HAP-1 (cell line): ENCODE measurements at places on chromosomes 2 and 18.

GRCh38 chr2:237633061-237633561 is 5.7 kb downstream of the LRRFIP1 start:
- no peak for DNase-seq

- no peak for DNase-seq
These were observed 107.1 kb downstream of the NDUFA10 start for GRCh38 chr2:239917957-239918481.

- DNase-seq, result no peak
These were observed 1035.8 kb upstream of the FANCL start for GRCh38 chr2:59276917-59277316.

DNA sequence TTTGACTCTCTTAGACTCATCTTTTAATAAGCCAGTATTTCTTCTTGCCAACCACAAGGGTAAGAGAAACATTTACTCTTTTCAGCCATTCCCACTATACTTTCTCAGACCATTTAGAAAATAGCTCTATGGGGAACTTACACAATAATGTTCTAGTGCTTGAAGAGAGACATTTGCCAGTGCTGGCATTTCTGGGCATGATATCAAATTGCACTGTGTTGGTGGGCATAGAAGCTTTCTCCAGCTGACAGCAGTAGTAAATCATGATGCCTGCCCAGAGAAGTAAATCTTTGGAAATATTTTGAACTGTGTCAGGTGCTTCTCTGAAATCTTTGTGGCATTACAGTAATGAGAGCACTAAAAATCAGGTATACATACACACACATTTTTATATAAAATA is 346.6 kb downstream of the CBLN2 start:
- no peak for DNase-seq

DNA sequence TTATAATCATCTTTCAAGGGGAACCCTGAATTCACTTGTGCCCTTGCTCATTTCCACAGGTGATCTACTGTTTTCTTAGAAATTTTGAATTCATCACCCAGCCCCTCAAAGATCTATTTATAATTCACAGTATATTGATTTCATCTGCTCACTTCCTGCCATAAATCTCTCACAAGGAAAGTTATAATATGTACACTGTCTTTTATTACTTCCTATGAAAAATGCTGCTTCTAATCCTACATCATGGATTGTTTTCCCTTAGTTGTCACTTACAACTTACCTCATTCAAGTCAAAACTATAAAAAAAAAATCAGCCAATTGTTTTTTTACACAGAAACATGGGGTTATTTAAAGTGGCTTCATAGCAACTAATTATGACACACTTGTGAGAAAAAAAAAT is 1443.0 kb downstream of the LRP1B start:
- DNase-seq, result no peak

DNA sequence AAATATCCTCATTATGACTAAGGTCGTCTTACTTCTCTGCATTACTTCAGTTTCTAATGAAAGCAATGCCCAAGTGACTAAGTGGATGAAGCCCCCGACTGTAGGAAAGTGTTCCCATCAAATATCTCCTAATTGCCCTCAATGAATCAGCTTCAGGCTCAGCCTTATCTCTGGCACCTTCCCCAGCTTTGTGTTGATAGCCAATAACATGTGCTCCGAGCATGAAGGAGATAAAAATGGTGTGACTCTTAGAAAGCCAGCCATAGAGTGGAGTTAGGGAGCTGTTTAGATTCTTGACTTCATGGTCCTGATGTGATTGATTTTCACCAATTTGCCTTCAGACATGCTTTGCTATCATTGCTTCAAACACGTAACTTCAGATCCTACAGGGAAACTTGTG is 339.2 kb upstream of the NRP2 start:
- DNase-seq, result no peak

DNA sequence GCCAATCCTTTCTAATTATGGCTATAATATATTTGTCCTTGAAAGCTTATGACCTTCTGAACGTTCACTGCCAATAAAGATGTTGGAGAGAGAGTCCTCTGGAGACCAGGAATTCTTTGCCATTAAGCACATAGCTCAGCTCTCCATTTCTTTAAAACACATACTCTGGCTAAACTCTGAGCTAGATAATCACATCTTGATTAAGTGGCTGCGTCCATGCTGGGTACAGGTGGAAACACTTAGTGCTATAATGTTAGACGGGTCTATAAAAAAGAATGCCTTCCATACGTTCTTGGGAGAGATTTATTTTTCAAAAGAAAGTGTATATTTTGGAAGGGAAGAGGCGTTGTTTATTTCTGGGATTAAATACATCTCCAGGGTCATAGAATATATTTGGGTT is 314.5 kb downstream of the LPIN1 start:
- no peak for DNase-seq

- DNase-seq, result no peak
These were observed 94.9 kb upstream of the PDE1A start for GRCh38 chr2:182521453-182522404.

DNA sequence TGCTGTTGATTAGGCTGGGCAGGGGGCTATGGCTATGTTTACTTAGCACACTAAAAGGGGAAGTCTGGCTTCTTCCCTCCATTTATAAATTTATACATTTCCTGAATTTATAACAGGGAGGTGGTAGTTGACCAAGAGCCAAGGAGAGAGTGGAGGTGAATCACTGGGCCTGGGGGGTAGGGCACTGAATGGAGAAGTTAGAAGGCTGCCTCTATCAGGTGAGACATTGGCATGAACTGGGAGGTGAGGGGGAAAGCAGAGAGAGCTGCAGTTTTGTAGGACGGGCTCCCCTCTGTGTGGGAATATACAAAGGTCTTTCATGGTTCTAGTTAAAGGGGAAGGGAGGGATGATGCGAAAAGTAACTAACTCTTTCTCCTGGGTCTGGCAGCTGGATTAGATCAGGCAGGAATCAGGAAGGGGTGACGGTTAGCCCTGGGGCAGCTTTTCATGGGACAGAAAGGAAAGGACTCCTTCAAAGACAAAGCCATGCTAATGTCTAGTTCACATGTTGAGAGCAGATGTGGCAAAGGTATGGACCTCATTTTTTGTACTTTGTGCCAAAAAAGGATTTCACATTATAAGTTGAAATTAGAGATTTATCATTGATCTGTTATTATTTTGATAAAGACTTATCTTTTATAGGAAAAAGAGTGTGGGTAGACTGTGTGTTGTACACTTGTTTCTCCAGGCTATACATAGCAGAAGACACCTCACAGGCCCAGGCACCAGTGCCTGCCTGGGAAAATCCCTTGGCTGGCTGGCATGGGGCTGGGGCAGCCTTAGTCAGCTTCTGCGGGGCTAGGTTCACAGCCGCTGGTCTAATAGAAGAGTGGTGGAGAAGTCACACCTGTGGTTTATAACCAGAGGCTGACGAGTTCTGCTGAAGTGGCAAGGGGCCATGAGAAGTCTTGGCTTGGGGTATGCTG is 158.7 kb downstream of the CLIP4 start:
- DNase-seq, result no peak

DNA sequence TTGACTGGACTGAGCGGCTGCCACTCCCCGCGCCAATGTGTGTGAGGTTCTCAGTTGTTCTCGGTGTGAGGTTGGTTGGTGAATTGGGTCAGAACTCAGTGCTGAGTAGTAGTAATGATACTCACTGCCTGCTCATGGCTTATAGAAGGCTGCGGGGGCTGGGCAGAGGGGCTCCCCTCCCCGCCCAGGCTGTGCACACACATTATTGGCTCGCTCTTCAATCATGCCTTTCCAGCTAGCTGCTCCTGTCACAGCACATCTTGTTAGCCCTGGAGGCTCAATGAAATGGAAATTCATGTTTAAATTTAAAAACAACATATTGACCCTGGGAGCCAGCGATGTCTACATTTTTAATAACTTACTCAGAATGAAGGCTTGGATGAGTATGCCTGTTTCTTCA is 152.8 kb downstream of the CELF4 start:
- no peak for DNase-seq

GRCh38 chr2:226017537-226017936 is 618.0 kb downstream of the NYAP2 start:
- DNase-seq, result no peak

GRCh38 chr2:1557467-1557820 is 144.2 kb downstream of the TPO start:
- DNase-seq, result no peak

DNA sequence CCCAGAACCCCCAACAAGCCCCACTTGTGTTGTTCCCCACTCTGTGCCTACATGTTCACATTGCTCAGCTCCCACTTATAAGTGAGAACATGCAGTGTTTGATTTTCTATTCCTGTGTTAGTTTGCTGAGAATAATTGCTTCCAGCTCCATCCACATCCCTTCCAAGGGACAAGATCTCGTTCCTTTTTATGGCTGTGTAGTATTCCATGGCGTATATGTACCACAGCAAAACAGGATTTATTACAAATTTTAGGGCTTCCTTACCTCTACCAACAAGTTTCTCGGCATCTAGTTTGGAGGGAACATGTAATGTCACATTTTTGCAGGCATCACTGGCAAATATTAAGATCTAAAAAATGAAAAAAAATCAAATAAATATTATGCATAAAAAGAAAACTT is 8.9 kb downstream of the DSC2 start:
- DNase-seq, result no peak

GRCh38 chr2:207251573-207252192 is 85.9 kb upstream of the KLF7 start:
- no peak for DNase-seq

DNA sequence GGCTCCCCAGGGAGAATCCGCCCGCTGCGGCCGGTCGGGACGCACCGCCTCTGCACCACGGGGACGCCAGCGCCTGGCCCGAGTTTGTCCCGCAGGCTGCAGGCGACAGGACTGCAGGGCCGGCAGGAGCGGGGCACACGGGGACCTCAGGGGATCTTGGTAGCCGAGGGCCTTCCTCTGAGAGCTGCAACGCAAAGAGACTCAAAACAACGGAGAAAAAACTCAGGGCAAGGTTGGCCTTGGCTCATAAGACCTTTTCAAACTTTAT is 79.7 kb downstream of the ARHGEF4 start:
- DNase-seq, result no peak

DNA sequence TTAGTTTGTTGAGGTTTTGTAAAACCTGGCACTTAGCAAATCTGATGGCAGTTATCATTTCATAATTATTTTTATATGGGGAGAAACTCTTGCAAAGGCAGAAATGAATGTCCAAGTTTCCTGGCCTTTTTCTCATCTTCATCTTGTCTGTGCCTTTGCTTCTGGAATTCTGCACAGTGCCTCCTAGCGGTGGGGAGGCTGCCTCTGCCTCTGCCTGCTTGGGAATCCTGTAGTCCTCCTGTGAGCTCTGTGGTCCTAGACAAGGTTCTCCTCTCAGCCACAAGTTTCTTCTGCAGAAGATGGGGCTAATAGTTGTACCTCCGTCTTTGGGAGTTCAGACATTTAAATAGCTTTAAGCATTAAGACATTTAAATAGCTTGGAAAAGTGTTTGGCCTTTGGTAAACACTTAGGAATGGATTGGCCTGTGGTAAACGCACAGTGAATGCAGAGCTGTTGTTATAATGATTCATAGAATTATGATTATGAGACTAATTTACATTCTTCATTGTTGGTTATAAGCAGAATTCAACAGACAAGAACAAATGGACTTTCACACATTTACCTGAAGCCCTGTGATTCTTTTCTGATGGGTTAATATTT is 101.2 kb downstream of the ZNF236 start:
- DNase-seq, result peak; percentile 15

- DNase-seq, result no peak
These were observed 623.2 kb upstream of the ID2 start for GRCh38 chr2:8058652-8059051.

DNA sequence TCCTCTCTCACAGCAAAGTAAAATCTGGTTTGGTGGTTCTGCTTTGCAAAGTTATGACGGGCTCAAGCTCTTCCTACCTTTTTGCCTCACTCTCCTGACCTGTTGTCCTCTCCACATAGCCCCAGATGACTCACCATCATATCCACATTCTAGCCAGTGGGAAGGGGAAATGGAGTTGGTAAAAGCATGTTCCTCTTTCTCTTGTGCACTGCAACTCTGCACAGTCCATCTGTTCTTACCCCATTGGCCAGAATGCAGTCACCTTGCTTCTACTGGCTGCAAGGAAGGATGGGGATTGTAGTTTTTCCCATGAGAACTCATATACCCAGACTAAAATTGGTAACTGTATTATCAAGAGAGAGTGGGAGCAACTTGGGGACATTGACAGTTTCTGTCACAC is 50.4 kb upstream of the SMIM21 start:
- DNase-seq, result no peak

DNA sequence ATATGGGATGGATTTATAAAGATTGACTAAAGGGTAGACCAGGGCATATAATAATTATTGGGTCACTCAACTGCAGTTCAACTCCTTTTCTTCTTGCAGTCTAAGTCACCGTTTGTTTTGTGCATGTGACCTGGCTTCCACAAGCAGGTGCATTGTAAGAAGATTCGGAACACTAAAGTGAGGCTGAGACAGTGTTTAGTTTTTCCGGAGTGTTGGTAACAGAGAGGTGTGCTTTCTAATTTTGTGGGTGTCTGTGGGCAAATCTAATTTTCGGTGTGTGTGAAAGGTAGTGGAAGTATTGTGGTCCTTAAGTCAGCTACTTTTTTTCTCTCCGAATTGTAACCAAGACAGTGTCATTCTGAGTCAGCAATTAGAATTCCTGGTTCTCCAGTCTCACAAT is 184.5 kb downstream of the CDH19 start:
- DNase-seq, result no peak

GRCh38 chr2:176873403-176873802 is 339.2 kb upstream of the HNRNPA3 start:
- no peak for DNase-seq

DNA sequence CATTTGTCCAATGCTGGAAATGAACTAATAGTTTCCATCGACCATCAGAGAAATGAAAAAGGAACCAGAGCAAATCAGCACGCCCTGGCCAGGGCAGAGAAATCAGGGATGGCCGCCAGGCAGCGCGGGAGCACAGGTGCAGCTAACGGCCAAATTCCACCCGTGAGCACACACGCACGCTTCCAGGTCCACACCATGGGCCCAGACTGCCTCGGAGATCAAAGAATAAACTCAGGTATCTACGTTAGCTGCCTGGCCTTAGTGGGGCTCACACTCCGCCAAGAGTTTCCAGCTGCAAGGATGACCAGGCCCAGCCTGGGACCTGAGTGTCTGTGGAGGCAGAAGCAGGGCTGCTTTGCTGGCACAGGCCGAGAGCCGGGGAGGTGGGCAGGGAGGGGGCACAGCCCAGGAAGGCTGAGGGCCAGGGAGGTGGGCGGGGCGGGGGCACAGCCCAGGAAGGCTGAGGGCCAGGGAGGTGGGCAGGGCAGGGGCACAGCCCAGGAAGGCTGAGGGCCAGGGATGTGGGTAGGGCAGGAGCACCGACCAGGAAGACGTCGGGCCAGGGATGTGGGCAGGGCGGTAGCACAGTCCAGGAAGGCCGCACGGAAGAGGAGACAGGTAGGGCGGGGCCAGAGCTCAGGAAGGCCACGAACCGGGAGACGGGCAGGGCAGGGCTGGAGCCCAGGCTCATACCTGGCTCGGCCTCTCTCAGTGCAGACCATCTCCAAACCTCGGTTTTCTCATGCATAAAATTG is 43.2 kb upstream of the SALL3 start:
- DNase-seq, result no peak

- no peak for DNase-seq
These were observed 37.9 kb upstream of the EVA1A start for GRCh38 chr2:75598589-75599155.

GRCh38 chr2:190759749-190760213 is 110.9 kb downstream of the NAB1 start:
- DNase-seq, result no peak

GRCh38 chr2:25582077-25582830 is 91.1 kb downstream of the DTNB start:
- no peak for DNase-seq

- no peak for DNase-seq
These were observed 2.6 kb downstream of the CNPPD1 start for GRCh38 chr2:219174146-219174545.
